ENCODE measurements at places on chromosomes 5 and 9. TPM values are rescaled to one million over a fixed set of nuclear protein-coding genes. Genes with fewer than 3 reads are reported as not detected.

DNA sequence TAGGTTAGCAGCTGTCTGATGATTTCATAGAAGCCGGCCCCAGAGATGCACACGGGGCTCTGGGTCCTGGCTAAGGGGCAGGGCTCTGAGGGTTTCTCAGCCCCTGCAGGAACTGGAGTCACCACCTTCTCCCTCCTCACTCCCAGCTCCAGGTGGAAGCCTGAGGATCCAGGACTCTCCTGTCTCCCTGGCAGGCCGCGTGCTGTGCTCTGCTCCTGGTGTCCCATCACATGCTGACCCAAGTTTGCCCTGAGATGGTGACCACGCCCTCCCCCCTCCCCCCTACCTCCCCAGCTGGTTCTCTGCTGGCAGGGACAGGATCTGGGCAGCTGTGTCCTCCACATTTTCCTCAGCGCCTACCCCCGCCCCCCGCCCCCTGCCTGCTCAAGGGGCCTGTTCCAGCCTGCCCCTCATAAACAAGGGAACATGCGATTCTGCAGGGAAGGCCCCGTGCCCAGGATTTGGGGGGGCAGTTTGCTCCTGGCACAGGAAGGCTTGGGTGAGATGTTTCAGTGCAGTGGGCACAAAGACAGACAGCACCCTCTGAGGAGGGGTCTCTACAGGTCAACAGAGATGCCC is 87.4 kb downstream of the PSD2 start:
- no peak for DNase-seq

DNA sequence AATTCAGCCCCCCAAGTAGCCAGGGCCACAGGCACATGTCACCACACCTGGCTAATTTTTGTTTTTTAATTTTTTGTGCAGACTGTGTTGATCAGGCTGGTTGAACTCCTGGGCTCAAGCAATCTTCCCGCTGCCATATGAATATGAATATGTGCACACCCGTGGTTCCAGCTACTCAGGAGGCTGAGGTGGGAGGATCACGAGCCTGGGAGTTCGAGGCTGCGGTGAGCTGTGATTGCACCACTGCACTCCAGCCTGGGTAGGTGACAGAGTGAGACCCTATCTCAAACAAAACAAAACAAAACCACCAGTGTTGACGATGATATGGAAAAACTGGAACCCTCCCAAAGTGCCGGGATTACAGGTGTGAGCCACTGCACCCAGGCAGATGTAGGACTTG is 32.0 kb downstream of the EHMT1 start:
- DNase-seq = no peak

GRCh38 chr9:134291961-134292871 is 34.0 kb upstream of the RXRA start:
- no peak for DNase-seq

FRMD3 gene
- total RNA-seq = 0.65 TPM

BTNL3 gene
- total RNA-seq = not detected

SLIT3 gene
- not detected for total RNA-seq

GDA gene
- total RNA-seq = not detected

HSD17B3 gene
- not detected for total RNA-seq

SLCO6A1 gene
- not detected for total RNA-seq
